Esophagus mucosa (tissue), 1 donor: ENCODE measurements at places on chromosomes 2 and 18.

DNA sequence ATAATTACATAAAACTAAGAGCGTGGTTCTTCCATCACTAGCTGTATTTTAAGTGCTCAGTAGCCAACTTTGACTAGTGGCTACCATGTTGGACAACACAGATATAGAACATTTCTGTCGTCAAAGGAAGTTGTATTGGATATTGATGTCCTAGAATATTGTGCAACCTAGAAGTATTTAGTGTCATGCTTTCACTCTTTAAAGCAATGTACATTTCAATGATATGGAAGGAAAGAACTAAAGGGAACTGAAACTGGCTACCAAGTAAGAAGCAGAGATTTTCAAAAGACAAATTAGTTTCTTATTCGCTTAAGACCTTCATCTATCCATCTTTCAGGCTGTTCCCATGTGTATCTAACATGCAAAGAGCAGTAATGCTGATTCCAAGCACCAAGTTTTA is 85.4 kb upstream of the EML6 start:
- ATAC-seq = no peak

- no peak for ATAC-seq
Measured at GRCh38 chr2:103898561-103898960, 955.4 kb upstream of the POU3F3 start.

DNA sequence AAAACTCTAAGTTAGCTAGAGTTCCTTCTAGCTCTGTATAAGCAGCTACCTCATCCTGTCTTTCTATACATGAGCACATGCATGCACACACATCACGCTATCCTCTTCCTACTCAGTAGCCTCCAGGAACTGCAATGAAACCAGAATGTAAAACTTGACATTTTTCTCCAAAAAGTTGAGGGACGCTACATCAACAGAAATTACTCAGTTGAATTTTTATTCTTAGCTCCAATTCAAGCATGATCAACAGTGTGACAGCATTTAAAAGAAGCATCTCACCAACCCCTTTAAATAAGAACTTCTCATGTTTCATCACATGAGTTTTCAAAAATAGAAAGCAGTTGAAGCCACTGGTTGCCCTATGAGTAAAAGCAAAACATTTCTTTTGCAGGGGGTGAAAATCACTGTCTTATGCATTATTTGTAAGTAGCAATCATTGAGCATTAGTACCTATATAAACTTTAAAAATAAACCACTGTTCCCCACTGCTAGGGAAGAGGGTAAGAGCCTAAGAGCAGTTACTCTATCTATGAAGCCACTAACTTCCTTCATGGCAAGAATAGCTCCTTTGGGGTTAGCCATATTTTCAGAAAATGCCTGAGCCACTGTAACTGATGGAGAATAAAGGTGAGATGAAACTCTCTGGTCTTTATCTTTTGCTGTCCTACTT is 77.9 kb upstream of the ARL5A start:
- ATAC-seq = no peak

DNA sequence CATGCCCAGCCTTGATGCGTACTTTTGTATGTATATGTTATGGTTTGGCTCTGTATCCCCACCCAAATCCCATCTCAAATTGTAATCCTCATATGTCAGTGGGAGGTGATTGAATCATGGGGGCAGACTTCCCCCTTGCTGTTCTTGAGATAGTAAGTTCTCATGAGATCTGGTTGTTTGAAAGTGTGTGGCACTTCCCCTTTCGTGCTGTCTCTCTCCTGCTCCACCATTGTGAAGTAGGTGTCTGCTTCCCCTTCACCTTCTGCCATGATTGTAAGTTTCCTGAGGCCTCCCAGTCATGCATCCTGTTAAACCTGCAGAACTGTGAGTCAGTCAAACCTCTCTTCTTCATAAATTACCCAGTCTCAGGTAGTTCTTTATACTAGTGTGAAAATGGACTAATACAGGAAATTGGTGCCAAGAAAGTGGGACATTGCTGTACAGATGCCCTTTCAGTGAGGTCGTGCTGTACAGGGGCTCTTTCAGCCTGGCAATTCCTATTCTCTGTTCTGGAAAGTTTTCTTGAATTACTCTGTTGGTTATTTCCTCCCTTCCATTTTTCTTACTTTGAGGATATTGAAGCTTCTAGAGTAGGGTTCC is 38.2 kb downstream of the KCMF1 start:
- ATAC-seq = peak; percentile 39

DNA sequence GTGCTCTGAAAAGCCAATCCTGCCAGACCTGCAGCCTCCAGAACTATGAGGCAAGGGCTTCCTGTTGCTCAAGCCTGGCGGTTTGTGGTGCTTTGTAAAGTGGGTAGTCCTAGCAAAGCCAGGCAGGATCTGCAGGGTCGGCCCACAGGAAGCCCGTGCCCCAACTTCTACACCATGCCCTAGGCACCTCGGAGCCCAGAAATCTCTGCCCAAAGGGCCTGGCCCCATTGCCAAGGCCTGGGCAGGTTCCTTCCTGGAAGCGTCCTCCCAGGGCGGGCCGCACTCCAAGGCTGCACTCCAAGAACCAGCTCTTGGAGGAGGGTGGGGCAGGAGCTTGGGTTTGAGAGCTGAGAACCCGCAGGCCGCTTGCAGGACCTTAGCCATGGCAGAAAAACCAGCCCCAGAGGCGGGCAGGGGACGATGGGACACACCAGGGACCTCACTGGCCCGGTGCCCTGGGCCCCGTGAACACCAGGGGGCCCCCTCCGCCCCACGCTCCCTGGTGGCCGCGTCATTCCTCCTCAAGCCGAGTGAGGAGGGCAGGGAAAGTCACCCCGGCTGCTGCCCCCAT is 37.2 kb upstream of the ID2 start:
- peak; percentile 54 for ATAC-seq

DNA sequence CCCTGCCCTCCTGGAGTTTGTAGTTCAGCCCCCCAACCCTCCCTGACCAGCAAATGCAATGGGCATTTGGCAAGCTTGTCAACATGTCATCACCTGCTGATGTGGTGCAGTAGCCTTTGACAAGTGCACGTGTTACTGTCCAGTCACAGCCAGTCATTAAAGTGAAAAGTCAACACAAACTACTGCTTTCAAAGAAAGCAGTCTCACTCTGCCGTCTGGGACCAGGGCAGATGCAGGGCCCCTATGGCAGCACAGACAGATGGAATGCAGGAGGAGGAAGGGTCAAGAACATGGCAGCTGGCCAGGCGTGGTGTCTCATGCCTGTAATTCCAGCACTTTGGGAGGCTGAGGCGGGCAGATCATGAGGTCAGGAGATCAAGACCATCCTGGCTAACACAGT is 222.4 kb upstream of the OSR1 start:
- ATAC-seq = no peak

DNA sequence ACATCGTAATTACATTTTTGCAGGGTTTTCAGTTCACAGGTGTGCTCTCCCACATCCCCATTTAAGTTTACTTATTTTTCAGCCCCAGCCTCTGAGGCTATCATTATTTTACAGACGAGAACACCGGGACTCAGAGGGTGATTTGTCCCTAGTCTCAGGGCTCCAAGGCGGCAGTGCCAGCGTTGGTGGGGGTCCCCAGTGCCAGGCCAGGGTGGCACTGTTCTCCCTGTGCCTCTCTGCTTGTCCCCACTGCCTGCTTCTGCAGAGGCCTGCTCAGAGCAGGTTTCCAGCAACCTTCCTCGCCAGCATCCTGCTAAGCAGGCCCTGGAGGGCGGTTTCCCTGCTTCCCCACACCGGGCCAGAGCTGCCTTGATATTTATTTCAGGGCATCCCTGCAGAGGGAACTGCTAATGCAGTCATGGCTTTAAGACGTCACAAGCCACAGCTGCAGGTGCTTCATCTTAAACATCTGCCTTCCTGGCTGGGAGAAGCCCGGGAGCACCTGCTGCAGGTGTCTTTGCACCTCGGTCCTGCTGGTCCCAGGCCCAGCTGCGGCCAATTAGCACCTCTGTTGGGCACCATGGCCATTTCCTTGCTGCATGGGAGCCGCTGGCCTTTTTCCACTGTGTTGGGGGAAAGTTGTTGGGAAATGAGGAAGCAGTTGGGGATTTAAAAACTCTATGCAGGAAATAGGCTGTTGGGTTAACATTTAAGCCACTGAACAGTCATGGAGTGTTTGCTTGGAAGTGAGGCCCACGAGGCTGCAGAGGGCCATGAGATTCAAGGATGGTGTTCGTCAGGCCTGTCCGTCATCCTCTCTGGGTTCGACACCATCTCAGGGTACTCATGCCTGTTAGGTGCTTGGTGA is 22.8 kb downstream of the HPCAL1 start:
- ATAC-seq = no peak

GRCh38 chr2:211900518-211900917 is 638.1 kb downstream of the ERBB4 start:
- no peak for ATAC-seq
